AG08396 (cell line): ENCODE measurements at places on chromosomes 1 and 21.
A peak's percentile ranks its signal among the peaks of the same experiment; 100 is the strongest.

- peak; percentile 57 for DNase-seq
Observed at GRCh38 chr1:44377925-44378784, 23.1 kb upstream of the ERI3 start.

- DNase-seq, result no peak
Observed at GRCh38 chr1:203088441-203088840, 2.6 kb upstream of the MYOG start.

- peak; percentile 63 for DNase-seq
Observed at GRCh38 chr1:29736582-29737188, 500.4 kb downstream of the PTPRU start.

DNA sequence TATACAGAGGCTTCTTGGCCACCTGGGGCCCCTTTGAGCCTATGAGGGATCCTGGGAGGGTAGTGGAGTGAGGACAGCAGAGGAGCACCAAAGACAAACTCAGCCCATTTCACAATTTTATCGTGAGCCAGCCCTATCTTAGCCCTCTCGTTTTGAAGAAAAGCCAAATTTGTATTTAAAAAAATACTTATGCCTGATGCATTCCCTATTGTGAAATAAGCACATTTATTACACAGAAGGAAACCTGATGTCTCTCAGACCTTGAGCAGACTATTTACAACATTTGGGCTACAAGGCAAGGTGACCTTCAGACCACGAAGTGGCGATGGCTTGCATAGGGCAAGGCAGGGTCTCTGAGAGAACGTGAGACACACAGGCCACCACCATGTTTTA lies 41.3 kb upstream of the H6PD start:
- DNase-seq, result no peak

DNA sequence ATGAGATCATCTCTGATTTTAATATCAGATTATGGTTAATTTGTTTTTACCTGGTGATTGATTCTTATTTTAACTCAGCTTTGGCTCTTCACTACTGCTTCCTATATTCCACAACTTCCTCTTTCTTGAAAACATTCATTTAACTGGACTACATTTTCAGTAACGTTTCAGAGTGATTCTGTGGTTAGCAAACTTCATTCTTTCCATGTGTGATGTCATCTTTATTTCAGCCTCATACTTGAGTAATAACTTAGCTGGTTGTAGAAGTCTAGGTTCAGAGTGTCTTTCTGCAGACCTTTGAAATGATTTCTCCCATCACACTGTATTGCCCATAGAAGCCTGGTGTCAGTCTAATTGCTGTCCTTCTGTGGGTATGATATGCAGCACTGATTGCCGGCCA lies 36.0 kb upstream of the SLC35F3 start:
- DNase-seq, result no peak

DNA sequence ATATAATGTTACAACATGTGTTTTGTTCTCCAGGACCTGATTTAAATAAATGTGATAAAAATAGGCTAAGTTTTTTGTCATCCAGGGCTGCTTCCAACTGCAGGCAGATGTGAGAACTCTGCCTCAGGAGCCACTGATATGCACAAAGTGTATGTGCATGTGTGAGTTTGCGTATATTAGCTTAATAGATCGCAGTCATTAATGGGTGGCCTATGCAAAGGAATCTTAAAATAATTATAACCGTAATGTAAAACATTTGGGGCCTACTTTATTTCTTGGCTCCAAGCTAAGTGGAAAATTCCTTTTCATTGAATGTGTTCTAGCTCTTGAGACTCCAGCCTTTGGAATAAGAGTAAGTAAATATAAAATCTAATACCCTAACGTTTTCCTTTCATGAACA lies 16.8 kb downstream of the DHX9 start:
- no peak for DNase-seq

- DNase-seq, result no peak
Observed at GRCh38 chr1:63698001-63698838, 75.6 kb upstream of the ROR1 start.

- DNase-seq, result no peak
Observed at GRCh38 chr1:78224861-78225552, 179.2 kb downstream of the GIPC2 start.
